ENCODE measurements at places on chromosomes 13 and 19.

- no peak for DNase-seq
Observed at GRCh38 chr13:50537029-50537428, 306.5 kb downstream of the DLEU7 start.

GRCh38 chr13:59877933-59878332 is 285.8 kb downstream of the DIAPH3 start:
- DNase-seq = no peak

DNA sequence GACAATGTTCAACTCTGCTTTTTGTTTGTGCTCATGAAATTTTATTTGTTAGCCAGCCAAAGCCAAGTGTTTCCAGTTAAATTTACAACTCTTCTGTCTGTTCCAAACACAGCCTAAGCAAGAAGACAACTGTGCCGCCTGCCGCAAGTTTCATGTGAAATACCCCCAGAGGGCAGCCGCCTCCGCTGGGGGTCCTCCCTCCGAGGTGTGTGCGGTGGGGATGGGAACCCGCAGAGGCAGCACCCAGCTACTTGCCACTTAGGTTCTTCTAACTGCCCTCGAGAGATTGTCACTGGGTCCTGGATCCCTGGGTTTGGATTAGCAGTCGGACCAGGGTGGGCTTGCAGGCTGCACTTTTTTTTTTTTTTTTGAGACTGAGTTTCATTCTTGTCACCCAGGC is 28.5 kb downstream of the ATP11A start:
- DNase-seq = no peak

DNA sequence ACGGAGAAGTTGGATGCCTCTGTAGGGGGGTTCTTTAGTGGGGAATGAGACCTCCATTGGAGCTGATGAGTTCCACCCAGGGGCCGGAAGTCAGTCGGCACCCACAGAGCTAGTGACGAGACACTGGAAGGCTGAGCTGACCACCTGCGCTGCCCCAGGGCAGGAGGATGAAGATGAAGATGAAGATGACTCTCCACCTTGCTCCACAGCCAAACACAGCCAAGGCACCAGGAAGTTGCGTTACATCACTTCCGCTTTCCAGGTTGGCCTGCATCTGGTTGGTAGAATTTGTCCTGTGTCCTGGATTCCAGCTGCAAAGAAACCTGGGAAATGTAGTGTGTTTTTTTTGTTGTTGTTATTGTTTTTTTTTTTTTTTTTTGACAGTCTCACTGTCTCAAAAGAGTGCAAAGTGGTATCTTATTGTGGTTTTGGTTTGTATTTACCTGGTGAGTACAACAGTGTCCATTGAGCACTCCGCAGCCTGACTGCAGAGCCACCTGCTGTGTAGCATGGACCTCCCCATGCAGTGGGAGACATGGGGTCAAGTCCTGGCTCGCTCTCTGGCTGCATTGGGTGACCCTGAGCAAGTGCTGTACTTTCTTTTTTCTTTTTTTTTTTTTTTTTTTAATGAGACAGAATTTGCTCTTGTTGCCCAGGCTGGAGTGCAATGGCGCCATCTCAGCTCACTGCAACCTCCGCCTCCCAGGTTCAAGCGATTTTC is 1.9 kb downstream of the TBC1D17 start:
- DNase-seq = no peak

DNA sequence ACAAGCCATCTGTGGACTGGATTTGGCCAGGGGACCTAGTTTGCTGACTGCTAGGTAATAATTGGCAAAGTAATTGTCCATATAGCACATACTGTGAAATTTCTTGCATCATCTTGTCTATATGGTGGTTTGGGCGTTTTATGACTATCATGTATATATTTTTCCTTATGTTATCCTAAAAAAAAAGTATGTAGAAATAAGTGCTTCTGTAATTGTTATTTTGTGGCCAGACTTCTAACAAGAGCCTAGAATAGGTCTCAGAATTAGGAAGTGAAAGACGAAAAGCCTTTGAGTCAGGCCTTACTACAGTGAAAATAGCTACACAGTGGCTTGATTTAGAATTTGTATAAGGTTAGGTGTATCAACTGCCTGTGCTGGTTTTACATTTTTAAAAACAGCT is 4.2 kb downstream of the FNDC3A start:
- DNase-seq = no peak

GRCh38 chr13:77725071-77725470 is 27.6 kb downstream of the SLAIN1 start:
- peak; percentile 23 for DNase-seq

GRCh38 chr13:113787694-113788093 is 28.7 kb downstream of the TMEM255B start:
- DNase-seq = no peak

DNA sequence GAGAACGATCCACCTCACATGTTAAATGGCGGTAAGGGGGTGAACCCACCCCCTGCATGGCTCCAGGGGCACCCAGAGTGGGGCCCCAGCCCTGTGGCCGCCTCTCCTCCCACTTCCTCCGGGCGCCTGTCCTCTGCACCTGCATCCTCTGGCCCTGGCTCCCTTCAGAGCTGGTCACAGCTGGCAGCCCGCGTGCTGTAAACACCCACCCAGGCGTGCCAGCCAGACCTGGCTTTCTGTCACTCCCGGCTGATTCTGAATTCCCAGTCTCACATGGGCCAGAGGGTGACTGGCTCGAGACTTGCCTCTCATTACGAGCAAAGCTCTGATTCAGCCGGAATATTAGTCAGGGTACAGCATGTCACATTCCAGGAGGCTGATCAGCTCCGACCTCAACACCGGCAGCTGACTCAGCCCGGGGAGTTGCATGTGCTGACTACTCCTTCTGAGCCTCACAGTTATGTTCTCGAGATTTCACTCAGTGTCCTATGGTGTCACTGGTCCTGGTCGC is 75.1 kb downstream of the GNG7 start:
- DNase-seq = no peak

- DNase-seq = no peak
Observed at GRCh38 chr19:44757735-44758505, 9.4 kb downstream of the BCL3 start.

DNA sequence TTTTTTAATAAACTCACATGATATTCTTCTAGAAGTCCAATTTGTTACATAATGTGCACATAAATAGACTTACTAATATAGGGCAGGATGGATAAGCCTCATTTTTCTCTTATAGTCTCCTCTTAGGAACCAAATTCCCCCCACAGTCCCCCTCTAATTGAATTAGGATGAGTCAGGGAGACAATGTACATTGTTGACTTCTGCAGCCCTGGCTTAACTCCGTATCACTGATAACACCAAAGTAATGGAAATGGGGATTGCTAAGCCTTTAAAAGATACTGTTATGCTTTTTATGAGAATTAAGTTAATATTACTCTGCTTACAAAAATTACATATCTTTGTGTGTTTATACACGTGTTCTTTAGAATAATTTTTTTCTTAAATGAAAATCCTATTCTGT is 5.1 kb upstream of the PCDH9 start:
- no peak for DNase-seq

GRCh38 chr13:51635137-51635878 is 51.0 kb downstream of the WDFY2 start:
- no peak for DNase-seq

GRCh38 chr19:3025549-3025886 is 3.6 kb downstream of the TLE2 start:
- DNase-seq = peak; percentile 79

GRCh38 chr13:58978331-58978730 is 1185.4 kb downstream of the DIAPH3 start:
- no peak for DNase-seq

GRCh38 chr13:50345804-50346203 is 330.6 kb downstream of the KCNRG start:
- no peak for DNase-seq

DNA sequence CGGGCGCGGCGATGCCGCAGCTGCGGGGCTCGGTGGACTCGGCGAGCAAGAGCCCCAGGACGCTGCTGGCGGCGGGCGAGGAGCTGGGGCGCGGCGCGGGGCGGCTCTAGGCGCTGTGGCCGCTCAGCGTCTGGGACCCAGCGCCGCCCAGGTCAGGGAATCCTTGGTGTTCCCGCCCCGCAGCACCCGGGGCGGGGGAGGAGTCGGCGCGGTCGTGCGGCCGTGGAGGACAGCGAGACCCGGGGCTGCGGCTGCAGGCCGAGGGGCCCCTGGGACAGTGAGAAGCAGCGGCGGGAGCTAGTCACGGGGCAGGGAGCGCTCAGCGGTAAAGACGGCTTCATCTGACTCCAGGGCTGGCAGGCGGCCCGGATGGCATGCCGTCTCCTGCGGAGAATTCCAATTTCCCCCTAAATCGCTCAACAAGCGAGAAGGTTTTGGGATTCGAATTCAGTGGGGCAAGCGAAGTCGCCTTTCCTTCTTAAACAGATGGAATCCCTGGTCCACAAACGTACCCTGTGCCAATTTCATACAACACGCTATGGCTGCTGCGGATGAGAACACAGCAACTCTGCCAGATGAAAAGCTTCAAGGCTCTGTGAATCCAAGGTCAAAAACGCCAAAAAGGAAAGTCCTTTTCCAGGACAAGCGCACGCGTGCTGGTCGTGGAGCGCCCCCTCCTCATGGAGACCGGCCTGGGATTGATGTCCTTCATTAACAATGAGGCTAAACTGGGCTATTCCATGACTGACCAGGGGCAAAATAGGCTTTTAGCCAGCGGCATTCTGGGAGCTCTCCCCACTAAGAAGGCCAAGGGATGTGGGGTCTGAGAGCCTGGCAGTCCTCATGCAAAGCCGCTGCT is 4.2 kb upstream of the ZSCAN4 start:
- peak; percentile 58 for DNase-seq

- no peak for DNase-seq
Observed at GRCh38 chr19:28519218-28519779, 693.7 kb downstream of the UQCRFS1 start.

DNA sequence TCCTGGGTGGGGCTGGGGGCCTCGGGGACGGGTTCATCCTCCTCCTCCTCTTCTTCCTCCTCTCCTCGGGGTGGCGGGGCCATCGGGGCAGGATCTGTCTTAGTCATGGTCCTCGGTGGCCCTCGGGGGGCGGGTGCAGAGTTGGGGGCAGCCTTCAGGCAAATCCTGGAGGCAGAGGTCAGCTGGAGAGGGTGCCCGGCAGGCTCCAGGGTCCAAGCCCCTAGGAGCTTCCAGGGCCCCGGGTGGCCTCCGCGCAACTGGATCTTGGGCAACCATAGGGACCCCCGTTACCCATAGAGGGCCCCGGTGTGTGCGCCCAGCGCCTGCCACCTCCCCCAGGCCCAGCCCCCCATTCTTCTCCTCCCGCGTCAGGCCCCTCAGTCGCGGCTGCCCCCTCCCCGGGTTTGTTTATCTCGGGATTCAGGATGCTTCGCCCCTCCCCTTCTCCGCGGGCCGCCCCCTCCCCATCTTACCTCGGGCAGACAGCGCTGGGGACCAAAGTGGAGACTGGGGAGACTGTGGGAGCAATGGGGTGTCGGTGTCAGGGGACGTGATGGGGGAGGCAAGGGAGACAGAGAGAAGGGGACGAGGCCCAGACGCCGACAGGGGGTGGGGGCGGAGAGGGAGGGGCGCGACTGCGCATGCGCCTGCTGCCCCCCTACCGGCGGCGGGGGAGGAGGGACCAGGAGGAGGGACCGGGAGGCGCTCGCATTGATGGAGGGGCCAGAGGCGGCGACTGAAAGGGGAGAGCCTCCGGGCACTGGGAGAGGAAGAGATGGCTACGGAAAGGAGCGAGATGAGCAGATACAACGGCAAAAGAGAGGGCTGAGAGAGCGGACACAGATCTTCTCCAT is at the start of gene CLIP3:
TSS of gene CLIP3 (minus strand) at position 623 of the 854 bp plus-strand sequence. CDS start at position 107, 516 bp downstream.
- peak; percentile 64 for DNase-seq

DNA sequence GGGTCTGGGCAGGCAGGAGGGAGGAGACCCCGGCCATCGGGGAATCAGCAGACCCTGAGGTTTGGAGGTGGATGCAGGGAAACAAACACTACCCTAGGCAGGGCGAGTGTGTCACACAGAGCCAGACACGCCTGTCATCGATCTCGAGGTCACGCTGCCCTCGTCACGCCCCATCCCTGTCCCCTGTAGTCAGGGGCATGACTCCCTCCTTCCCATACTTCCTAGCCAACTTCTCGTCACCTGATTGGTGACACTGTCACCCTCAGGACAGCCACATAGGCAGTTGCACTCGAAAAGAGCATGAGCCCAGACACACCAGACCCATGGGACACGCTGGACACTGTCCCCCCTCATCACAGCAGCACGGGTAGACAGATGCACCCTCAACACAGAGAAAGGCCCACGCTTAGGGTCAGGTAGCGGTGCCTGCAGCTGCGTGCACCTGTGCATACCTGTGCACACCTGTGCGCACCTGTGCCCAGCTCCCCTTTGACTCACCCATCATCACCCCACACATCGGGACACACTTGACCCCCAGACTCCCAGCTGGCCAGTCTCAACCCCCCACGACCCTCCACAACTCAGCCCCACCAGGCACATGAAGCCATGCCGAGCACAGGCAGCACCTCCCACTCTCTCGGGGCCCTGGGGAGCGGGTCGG is 11.9 kb downstream of the CILP2 start:
- DNase-seq = no peak

GRCh38 chr13:101017123-101017872 is 342.7 kb upstream of the TMTC4 start:
- DNase-seq = no peak

- DNase-seq = no peak
Observed at GRCh38 chr13:93244141-93244917, 17.7 kb downstream of the GPC6 start.

DNA sequence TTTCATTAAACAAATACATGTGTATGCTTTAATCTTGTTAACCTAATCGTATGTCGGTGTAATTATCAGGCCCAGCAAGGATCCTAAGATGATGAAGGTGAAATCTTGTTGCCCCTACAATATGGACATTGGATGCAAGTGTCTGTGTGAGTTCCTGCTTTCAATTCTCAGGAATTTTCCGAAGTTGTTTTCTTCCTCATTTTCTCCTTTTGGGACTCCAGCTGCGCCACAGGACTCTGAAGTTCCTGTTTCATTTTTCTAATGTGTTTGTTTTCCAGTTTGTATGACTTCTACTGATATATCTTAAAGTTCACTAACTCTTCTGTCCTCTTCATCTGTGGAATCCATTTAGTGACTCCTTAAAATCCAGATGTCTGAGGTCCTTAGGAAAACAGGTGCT is 11.9 kb upstream of the OR7D2 start:
- no peak for DNase-seq

GRCh38 chr19:32676895-32677359 is 1.3 kb downstream of the RGS9BP start:
- DNase-seq = no peak

GRCh38 chr13:59300355-59301173 is 863.2 kb downstream of the DIAPH3 start:
- no peak for DNase-seq

- DNase-seq = no peak
Observed at GRCh38 chr13:46642254-46642653, 89.3 kb downstream of the LRCH1 start.

DNA sequence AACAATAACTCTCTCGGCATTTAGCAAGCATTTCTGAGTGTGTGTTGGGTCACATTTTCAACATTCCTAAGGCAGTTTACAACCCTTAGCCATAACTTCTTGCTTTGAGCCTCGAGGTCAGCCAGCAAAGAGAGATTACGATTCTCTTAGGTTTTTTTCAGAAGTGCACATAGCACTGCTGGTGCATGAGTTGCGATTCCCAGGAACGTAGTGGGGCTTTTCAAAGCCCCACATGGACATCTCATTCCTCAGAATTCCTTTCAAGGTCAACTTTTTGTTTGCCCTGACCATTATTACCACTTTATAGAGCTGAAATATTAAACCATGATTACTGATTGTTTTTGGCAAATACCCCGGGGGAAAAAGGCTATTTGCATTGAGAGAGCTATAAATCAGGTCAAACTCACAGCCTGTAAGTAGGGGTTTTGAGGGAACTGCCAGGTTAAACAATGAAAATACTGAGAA is 705.3 kb downstream of the GPC5 start:
- peak; percentile 84 for DNase-seq

- no peak for DNase-seq
Observed at GRCh38 chr19:46776927-46777911, 11.2 kb downstream of the SLC1A5 start.

- no peak for DNase-seq
Observed at GRCh38 chr19:18290302-18291018, 9.0 kb upstream of the JUND start.
